Stimulated activated CD8-positive, alpha-beta memory T cell treated with anti-CD3 and anti-CD28 coated beads, Interleukin-12 subunit alpha, Interleukin-12 subunit beta, amount 100 ng/mL, for 4 hours (primary cell): ENCODE measurements at places on chromosomes 6 and 20.

DNA sequence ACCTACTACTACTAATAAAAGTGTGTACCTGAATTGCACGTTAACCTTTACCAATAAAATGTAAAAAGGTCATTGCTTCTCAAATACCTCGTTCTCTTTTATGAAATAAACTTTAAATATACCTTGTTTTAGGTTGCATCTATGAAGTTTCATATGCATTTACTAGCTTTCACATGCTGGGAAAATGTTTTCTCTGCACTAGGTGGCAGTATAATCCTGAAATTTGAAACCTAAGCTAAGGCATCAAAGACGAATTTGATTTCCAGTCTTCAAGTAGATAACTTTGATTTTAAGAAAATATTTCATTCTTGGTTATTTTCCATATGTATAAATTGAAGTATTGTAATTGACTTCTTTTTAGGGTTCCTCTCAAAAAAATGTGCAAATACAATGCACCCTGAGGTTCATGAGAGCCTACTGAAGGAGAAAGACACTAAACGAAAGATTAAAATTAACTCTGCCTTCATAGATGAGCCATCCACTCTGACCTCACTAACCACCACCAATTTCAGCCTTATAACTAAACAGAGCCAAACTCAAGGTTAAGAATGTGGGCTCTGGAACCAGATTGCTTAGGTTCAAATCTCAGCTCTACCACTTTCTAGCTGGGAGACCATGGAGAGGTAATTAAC is 7.3 kb upstream of the COL9A1 start:
- no peak for DNase-seq

GRCh38 chr20:5687884-5688283 is 62.3 kb upstream of the SHLD1 start:
- no peak for DNase-seq

GRCh38 chr6:37060195-37060559 is 54.7 kb downstream of the FGD2 start:
- no peak for DNase-seq

DNA sequence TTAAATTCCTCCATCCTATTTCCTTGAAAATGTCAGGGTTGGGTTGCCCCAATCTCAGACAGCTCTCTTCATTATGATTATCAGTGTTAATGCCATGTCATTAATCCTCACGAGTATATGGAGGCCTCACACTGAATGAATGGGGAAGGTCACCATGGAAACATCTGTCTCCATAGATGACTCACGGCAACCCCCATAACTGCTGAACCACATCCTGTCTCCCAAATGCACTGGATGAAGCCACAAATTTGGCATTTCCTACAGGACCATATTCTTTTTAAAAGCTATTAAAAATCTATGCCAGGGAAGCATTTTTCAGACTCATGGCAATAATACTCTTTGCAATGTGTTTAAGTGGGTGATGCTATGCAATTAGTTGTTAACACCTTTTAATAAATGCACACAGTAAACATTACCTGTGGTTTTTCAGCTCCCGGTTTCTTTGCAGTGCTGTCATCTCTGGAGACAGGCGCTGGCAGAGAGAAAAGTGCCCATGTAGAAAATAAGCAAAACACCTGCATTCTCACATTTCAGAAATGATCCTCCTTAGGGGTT is 80.1 kb upstream of the PTPRK start:
- no peak for DNase-seq

DNA sequence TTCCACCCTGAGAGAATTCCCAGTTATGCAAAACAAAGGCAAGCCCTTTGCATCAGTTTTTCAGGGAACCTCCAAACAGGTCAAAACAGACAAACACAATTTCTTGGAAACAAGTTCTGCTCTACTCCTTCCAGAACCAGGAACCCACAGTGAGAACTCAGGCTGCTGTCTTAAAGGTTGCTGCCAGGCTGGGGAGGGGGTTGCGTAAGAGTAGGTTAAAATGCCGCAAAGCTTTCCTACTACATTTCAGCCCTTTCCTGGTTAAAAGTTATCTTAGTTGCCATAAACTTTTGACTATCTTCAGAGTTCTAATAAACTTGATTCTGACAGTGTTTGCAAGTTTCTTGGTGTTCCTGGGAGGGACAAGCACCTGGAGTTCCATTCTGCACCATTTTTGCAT is 33.8 kb downstream of the KPNA5 start:
- no peak for DNase-seq

- peak; percentile 20 for DNase-seq
Observed at GRCh38 chr6:130018744-130019325, 454 bp downstream of the L3MBTL3 start.

- no peak for DNase-seq
Observed at GRCh38 chr6:12614456-12614855, 102.1 kb upstream of the PHACTR1 start.

- no peak for DNase-seq
Observed at GRCh38 chr20:58877050-58877975, 24.8 kb downstream of the GNAS start.
